Cardiac muscle cell (in vitro differentiated cells and primary cell): ENCODE measurements at places on chromosomes 13 and 19.

DNA sequence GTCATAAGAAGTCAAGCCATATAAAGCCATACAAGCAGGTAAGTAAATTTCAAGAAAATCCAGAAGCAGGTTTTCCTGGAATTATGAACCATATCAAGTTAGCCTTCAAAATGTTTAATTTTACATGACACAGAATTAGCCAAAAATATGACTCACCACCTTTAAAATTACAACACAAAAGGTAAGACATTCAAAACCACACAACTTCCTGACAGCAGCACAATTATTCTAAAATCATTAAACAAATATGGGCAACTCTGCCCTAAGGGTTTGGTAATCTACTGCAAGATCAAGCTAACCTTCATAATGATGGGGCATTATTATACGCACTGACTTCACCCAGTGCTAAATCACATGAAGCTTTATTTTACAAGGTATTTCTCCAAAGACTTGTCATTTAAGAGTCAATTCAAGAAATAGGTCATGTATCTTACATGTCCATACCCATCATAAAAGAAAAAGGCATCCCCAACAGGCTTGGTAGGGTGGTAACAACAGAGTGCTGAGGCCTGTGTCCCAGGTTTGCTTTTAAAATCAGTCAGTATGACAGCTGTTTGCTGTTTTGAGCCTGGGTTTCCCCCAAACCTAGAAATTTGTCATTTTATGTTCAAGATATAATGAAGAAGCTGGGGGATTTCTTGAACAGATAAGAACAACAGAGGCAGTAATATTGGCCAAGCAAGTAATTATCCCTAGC is 15.2 kb downstream of the RCBTB1 start:
- H3K4me1 ChIP-seq: peaks cover 5% of the 10 kb centered on the region
- no peak overlapping the region for H3K27ac ChIP-seq
- H3K4me3 ChIP-seq: no peak overlapping the region
- H3K36me3 ChIP-seq: peaks cover 5% of the 10 kb centered on the region
- H3K27me3 ChIP-seq: no peaks in the 10 kb centered on the region

DNA sequence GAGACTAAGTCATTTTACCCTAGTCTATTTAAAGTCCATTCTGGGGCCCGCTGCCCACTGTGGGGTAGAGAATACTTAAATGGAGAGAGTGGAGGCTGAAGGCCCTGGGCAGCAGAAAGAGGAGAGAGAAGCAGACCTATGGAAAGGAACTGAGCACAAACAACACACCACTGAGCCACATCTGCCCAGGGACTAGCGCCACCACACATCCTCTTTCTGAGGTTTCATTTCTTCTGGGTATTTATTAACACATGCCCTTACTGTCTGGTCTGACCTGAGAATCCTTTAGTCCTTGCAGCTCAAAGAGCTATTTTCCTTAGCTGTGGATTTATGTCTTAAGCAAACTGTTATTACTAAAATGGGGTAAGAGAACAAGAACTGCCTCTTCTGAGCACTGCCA is 154.0 kb downstream of the NALCN start:
- H3K36me3 ChIP-seq: no peaks in the 10 kb centered on the region
- no peaks in the 10 kb centered on the region for H3K27me3 ChIP-seq
- no peak overlapping the region for H3K4me3 ChIP-seq
- no peaks in the 10 kb centered on the region for H3K4me1 ChIP-seq
- no peak for DNase-seq

DNA sequence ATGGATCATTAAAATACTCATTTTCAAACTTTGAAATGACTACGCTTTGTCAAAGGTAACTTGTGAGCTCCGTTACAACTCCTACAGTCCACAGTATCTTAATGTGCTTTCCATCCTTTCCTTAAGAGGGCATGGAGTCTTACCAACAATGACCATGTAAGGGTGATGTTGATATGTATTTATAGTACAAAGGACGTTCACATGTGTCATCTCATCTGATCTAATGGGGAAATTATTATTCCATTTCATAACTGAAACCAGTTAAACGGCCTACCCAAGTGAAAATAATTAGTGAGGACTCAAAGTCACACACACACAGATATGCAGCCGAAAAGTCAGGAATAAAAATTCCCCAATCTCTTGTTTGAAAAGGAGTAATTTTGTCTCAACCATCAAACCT is 9.6 kb downstream of the USP12 start:
- no peak overlapping the region for H3K4me3 ChIP-seq
- H3K4me1 ChIP-seq: no peaks in the 10 kb centered on the region
- H3K36me3 ChIP-seq: no peaks in the 10 kb centered on the region
- H3K27me3 ChIP-seq: no peaks in the 10 kb centered on the region
- no peak overlapping the region for H3K27ac ChIP-seq

DNA sequence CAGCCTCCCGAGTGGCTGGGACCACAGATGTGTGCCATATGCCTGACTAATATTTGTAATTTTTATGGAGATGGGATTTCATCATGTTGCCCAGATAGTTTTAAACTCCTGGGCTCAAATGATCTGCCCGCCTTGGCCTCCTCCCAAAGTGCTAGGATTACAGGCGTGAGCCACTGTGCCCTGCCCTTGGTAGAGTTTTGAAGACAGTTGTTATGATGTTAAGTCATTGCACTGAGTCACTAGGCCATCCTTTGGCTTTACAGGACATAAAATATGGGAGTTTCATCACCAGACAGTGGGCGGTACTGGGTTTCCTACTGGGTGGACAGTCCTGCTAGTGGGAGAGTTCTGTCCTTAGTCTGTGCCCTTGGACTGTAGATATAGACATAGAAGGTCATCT is 282.5 kb downstream of the ATP8A2 start:
- no peak overlapping the region for H3K27ac ChIP-seq
- H3K36me3 ChIP-seq: no peaks in the 10 kb centered on the region
- DNase-seq: no peak
- no peaks in the 10 kb centered on the region for H3K27me3 ChIP-seq

- no peaks in the 10 kb centered on the region for H3K4me1 ChIP-seq
- no peak for DNase-seq
- H3K27ac ChIP-seq: no peak overlapping the region
- no peaks in the 10 kb centered on the region for H3K27me3 ChIP-seq
These were observed 15.3 kb upstream of the SPATA13 start for GRCh38 chr13:24145240-24145639.

DNA sequence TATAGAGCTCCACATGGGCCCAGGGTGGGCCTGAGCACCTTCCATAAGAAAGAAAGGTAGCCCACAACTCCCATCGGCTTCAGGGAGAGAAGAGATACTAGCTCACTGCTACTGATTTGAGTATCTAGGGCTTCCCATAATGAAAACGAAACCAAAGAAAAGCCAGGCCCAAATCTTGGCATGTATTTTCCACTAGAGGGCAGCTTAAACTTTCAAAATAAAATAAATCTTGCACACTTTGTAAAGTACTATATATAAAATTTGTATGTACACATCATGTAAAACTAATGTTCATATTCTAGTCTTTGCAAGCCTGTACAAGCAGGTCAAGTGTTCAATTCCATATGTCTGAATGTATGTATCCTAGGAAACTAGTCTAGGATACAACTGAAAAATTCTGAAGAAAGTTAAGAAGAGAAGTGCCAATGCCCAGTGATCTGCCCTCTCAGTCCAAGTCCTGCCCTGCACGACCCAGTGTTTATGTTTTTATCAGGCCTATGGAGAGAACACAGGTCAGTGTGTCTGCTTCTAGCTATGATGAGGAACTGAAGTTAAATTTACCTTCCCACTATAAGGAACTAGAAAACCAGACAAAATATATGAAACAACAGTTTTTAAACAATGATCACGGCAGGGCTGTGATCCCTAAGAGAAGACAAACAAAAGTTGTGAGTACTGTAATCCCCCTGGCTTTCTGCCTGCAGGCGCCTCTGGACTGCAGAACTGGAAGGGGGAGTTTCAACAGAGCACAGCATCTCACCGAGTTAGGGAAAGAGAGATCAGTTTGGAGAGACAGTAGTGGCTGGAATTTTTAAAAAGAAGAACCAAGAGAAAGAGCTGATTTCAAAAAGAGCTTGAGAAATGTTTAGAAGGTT is 475.7 kb downstream of the UQCRFS1 start:
- no peak overlapping the region for H3K4me3 ChIP-seq
- no peaks in the 10 kb centered on the region for H3K27me3 ChIP-seq
- H3K27ac ChIP-seq: no peak overlapping the region
- no peaks in the 10 kb centered on the region for H3K36me3 ChIP-seq
